ENCODE measurements at places on chromosomes 4 and X.

GRCh38 chrX:19585332-19586082, 70.2 kb upstream of the MAP3K15 start:
- no peak for DNase-seq

- DNase-seq: no peak
Observed at GRCh38 chrX:105753411-105753810, 68.9 kb upstream of the NRK start.

- DNase-seq: no peak
Observed at GRCh38 chr4:141757287-141757686, 120.9 kb downstream of the IL15 start.

- DNase-seq: no peak
Observed at GRCh38 chr4:96186593-96186992, 346.7 kb downstream of the PDHA2 start.

Data from stimulated activated CD8-positive, alpha-beta memory T cell treated with anti-CD3 and anti-CD28 coated beads, Interleukin-7, amount 100 ng/mL, for 1 hour (primary cell).